ENCODE measurements at places on chromosomes 11 and 22. TPM values are rescaled to one million over a fixed set of nuclear protein-coding genes. Genes with fewer than 3 reads are reported as not detected.

- no peak for DNase-seq
- H3K4me1 ChIP-seq = no peaks in the 10 kb centered on the region
- no peak overlapping the region for H3K27ac ChIP-seq
- no peak overlapping the region for H3K4me3 ChIP-seq
- no peaks in the 10 kb centered on the region for H3K27me3 ChIP-seq
Observed at GRCh38 chr11:108084811-108085210, 36.6 kb upstream of the ACAT1 start.

MAPK1 gene
- 138 TPM for total RNA-seq

OR10A2 gene
- not detected for total RNA-seq

KCNK7 gene
- not detected for total RNA-seq

DNA sequence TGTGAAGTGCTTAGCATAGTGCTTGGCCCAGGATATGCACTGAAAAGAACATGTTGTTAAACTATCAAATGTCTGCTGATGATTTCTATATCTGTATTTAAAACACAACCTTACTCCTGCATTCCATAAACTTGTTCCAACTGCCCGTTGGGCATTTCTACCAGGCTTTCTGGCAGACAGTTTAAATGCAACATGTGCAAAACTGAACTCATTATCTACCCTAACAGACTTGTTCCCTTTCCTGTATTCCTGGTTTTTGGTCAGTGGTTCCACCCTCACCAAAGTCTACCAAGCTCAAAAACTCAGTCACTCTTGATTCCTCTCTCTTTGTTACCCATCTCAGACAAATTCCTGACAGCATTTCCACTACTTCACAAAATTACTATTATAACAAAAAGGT, 6.5 kb upstream of the RAB38 start:
- no peak overlapping the region for H3K4me3 ChIP-seq
- no peaks in the 10 kb centered on the region for H3K36me3 ChIP-seq
- peaks cover 9% of the 10 kb centered on the region for H3K4me1 ChIP-seq
- DNase-seq = no peak

DNA sequence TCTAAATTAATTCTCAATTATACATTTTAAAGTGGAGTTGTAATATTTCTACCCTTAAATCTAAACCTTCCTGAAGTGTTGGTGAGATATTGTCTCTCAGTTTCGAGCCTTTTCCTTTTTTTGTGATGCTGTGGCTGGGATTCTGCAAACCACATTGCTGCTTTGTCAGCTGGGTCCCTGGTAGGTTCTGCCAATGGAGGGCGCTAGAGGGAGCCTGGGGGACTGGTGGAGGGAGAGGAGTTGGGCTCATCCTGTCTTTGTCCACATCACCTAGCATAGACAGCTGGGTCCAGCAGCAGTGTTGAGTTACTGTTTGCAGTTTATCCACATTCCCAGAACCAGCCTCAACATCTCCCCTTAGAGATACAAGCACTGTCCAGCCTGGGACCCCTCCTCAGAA, 41.0 kb downstream of the TRAF6 start:
- H3K36me3 ChIP-seq = no peaks in the 10 kb centered on the region
- DNase-seq = no peak
- H3K4me3 ChIP-seq = no peak overlapping the region

- H3K27ac ChIP-seq = no peak overlapping the region
- H3K4me1 ChIP-seq = no peaks in the 10 kb centered on the region
- DNase-seq = no peak
- H3K4me3 ChIP-seq = no peak overlapping the region
- H3K36me3 ChIP-seq = no peaks in the 10 kb centered on the region
- no peaks in the 10 kb centered on the region for H3K27me3 ChIP-seq
Observed at GRCh38 chr11:21602699-21603098, 590.2 kb upstream of the ANO5 start.

DNA sequence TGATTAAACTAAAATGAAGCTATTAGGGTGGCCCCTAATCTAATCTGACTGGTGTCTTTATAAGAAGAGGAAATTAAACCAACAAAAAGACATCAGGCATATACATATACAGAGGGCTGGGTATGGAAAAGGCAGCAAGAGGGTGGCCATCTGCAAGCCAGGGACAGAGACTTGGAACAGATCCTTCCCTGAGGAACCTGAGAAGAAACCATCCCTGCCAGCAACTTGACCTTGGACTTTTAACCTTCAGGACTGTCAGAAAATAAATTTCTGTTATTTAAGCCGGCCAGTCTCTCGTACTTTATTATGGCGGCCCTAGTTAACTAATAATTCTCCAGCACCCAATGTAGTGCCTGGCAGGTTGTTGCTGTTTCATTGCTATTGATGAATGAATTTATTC, 361.5 kb upstream of the PDGFD start:
- no peaks in the 10 kb centered on the region for H3K36me3 ChIP-seq
- no peak overlapping the region for H3K27ac ChIP-seq
- no peak for DNase-seq
- no peak overlapping the region for H3K4me3 ChIP-seq
- no peaks in the 10 kb centered on the region for H3K4me1 ChIP-seq

DNA sequence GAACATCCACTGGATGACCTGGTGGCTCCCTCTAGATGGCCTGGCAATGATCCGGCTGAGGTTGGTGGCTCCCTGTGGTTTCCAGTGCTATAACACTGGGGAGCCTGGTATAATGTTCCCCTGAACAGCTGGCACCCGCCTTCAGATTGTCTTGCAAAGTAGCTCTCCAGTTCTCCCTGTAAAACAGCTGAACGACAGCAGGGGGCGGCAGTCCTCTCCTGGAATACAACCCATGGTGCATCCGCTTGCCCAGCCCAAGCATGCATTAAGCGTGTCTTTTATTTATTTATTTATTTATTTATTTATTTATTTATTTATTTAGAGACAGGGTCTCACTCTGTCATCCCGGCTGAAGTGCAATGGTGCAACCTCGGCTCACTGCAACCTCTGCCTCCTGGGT, 258.9 kb downstream of the BUD13 start:
- H3K27ac ChIP-seq = no peak overlapping the region
- H3K36me3 ChIP-seq = no peaks in the 10 kb centered on the region
- H3K27me3 ChIP-seq = no peaks in the 10 kb centered on the region

DNA sequence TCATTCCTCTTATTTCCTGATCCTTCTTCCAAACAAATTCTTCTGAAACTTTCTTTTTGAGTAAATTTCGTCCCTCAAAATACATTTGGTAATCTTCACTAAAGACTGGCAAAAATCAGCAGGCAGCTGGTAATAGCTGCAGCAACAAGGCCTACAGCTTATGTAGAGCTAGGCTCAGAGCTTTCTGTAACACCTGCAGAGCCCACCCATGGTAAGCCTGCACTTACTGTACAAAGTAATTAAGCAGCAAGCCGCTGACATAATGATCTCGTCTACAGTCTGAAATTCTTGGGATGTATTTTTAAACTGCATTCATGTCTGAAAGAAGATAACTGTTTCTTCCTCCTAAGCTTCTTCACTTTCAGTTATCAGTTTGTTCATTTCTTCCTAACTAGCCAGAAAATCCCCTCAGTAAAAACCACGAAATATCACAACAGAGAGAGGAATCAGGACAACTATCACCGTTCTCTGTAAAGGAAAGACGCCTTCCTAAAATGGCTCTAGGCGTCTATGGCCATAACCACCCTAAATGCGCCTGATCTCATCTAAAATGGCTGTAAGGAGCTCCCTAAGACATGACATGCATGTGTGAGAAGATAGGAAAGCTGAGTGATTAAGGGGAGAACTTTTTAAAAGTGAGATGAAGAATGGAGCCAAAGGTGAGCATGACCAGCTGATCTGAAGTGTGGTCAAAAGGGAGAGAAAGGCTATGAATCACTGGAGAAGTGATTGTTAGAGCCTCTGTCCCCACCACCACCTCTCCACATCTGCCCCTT, 56.2 kb downstream of the DENND5A start:
- H3K4me3 ChIP-seq = no peak overlapping the region
- no peak overlapping the region for H3K27ac ChIP-seq
- H3K36me3 ChIP-seq = peaks cover 2% of the 10 kb centered on the region
- peak; percentile 42 for DNase-seq

- DNase-seq = no peak
- peaks cover 9% of the 10 kb centered on the region for H3K4me1 ChIP-seq
- no peak overlapping the region for H3K27ac ChIP-seq
- H3K4me3 ChIP-seq = no peak overlapping the region
- peaks cover 27% of the 10 kb centered on the region for H3K36me3 ChIP-seq
Observed at GRCh38 chr11:64364435-64364834, 5.5 kb downstream of the RPS6KA4 start.

DNA sequence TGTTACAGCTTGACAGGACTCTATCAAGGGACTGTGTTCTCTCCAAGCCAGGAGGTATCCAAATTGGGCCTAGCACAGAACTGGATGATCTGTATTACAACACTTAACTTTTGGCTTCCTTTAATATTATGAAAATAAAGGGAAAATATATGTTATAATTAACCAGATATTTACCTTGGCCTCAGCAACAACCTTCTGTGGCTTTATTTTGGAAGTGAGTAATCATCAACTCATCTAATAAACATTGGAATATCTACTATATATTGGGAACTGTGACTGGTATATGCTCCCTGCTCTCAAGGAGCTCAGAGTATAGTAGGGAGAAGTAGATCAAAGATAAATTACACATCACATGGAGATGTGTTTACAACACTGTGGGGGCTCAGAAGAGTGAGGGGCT, 352.2 kb downstream of the METTL15 start:
- DNase-seq = no peak
- H3K27me3 ChIP-seq = no peaks in the 10 kb centered on the region
- H3K27ac ChIP-seq = no peak overlapping the region

GRCh38 chr22:43744700-43745410, 67.2 kb downstream of the EFCAB6 start:
- no peak for DNase-seq
- H3K4me1 ChIP-seq = no peaks in the 10 kb centered on the region
- no peaks in the 10 kb centered on the region for H3K36me3 ChIP-seq
- H3K27ac ChIP-seq = no peak overlapping the region
- H3K4me3 ChIP-seq = no peak overlapping the region

DEUP1 gene
- 0.91 TPM for total RNA-seq

DNA sequence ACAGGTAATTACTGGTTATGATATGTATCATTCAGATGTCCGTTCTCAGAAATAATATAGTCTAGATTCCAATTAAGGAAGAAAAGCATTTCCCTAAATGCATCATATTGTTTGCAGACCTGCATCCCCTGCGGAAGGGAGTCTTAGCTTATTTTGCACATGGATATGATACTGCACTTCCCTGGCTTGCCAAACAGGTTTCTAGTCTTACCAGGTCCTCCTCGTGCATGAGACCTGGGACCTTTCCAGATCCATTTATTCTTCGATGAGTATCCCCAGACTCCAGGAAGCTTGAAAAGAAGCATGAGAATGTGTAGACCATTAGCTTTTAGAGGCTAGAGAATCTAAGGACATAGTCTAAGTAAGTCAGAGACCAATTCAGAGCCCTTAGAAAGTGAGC, 30.6 kb downstream of the CYB5R2 start:
- H3K4me3 ChIP-seq = no peak overlapping the region
- no peaks in the 10 kb centered on the region for H3K27me3 ChIP-seq

DNA sequence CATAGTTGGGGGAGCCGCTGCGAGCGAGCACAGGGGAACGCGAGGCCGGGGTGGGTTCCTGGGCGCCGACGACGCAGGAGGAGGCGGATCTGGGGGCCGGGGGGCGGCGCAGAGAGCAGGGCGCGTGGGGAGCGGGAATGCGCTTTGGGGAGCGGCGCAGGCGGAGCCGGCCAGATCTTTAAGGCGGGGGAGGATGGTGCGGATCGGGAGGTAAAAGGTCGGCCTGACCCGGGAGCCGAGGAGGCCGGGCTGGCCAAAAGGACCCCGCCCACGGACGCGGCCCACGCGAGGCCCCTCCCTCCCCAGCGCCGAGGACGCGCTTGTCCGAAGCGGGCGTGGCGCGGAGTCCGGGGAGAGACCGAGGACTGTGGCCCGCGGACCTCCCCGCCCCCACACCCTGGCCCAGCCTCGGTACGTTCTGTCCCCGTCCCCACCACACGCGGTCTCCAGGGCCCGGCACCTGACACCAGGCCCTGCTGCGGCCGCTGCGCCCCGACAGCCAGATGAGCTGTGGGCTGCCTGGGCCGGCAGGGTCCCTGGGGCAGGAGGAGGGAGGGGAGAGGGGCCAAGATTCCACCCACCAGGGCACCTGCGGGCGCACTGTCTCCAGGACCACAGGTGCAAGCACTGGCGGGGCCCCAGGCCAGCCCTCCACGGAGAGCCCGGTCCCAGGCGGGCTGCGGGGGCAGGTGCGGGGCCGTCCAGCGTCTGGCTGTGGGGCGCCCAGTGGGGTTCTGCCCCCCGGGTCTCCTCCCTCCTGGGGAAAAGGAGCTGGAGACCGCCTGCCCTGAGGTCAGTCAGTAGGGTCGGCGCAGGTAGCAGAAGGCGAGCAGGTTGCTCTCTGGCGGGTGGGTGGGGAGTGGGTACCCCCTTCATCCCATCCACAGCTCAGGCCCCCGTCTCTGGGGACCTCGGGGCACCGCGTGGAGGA, 10.9 kb downstream of the PIM3 start:
- H3K36me3 ChIP-seq = no peaks in the 10 kb centered on the region
- H3K4me1 ChIP-seq = peaks cover 16% of the 10 kb centered on the region

- H3K27ac ChIP-seq = no peak overlapping the region
- H3K4me1 ChIP-seq = peaks cover 7% of the 10 kb centered on the region
- H3K36me3 ChIP-seq = no peaks in the 10 kb centered on the region
- H3K4me3 ChIP-seq = no peak overlapping the region
Observed at GRCh38 chr11:17021511-17021910, 7.3 kb upstream of the PLEKHA7 start.

DNA sequence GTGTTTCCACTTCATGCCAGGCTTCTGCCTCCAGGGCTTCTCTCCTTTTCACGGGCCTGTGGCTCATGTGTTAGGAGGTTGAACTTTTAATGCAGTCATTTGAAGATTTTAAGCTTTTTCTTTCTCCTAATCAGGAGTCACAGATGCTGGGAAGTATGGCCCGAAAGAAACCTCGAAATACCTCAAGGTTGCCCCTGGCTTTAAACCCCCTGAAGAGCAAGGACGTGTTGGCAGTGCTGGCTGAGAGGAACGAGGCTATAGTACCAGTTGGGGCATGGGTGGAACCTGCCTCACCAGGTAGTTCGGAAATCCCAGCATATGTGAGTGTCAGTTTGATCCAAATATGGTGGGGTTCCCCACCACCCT, 571 bp downstream of the CCDC15 start:
- DNase-seq = no peak
- no peaks in the 10 kb centered on the region for H3K36me3 ChIP-seq
- H3K27ac ChIP-seq = peak overlapping the region; percentile 70
- peak overlapping the region; percentile 77 for H3K4me3 ChIP-seq
- peaks cover 7% of the 10 kb centered on the region for H3K4me1 ChIP-seq
- no peaks in the 10 kb centered on the region for H3K27me3 ChIP-seq

GRCh38 chr11:74615311-74615710, 22.9 kb downstream of the POLD3 start:
- H3K36me3 ChIP-seq = peaks cover 20% of the 10 kb centered on the region
- H3K27me3 ChIP-seq = no peaks in the 10 kb centered on the region
- H3K4me3 ChIP-seq = no peak overlapping the region
- DNase-seq = no peak

- no peak overlapping the region for H3K27ac ChIP-seq
- peaks cover 2% of the 10 kb centered on the region for H3K27me3 ChIP-seq
- H3K4me3 ChIP-seq = peak overlapping the region; percentile 71
Observed at GRCh38 chr11:119726585-119727522, 2.1 kb downstream of the NECTIN1 start.

INS gene
- total RNA-seq = not detected

- no peak for DNase-seq
- no peak overlapping the region for H3K27ac ChIP-seq
- no peaks in the 10 kb centered on the region for H3K27me3 ChIP-seq
- no peaks in the 10 kb centered on the region for H3K4me1 ChIP-seq
Observed at GRCh38 chr11:22711880-22712279, 45.5 kb downstream of the GAS2 start.

TMPRSS4 gene
- not detected for total RNA-seq

ANGPTL5 gene
- total RNA-seq = not detected

- H3K4me3 ChIP-seq = no peak overlapping the region
Observed at GRCh38 chr11:3126901-3127691, 38.0 kb downstream of the OSBPL5 start.

All from astrocyte (in vitro differentiated cells and primary cell).